ENCODE measurements at places on chromosomes 12 and 14. TPM values are rescaled to one million over a fixed set of nuclear protein-coding genes. Genes with fewer than 3 reads are reported as not detected.

DNA sequence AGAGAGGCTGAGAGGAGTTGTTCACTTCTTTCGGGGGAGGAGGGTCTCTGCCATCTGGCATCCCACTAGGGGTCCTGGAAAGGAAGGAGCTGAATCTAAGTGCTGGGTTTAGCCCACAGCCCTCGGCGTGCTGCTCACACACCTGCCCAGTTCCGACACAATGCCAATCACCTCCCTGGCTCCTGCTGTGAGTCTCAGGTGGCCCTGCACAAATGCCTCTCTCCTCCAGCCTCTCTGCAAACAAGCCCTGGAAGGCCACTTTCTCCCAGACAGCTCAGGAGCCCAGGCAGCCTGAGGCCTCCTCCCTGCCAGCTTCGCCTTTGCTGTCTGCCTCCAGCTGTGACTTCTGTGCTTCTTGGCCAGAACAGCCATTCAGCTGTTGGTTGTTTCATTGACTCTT, 51.2 kb downstream of the SMIM41 start:
- peak; percentile 36 for DNase-seq

Gene PAN2
- total RNA-seq, result 60.9 TPM

Gene LTA4H
- 96.4 TPM for total RNA-seq

DNA sequence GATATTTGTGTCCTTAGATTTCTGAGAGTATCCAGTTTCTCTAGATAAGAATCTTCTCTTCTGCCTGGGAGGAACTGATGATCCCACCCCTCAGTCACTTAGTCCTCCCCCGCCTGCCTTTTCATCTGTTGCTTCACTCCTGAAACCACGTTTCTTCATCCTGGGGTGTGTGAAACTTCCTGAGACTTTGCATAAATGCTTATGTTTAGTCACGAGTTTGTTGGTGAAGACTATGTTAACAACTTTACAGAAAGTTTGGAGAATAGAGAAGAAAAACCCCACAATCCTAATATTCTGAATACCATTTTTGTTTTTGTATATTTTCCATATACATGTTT, 33.2 kb downstream of the MARK3 start:
- no peak for DNase-seq

Gene SLCO1B1
- 0.09 TPM for total RNA-seq

DNA sequence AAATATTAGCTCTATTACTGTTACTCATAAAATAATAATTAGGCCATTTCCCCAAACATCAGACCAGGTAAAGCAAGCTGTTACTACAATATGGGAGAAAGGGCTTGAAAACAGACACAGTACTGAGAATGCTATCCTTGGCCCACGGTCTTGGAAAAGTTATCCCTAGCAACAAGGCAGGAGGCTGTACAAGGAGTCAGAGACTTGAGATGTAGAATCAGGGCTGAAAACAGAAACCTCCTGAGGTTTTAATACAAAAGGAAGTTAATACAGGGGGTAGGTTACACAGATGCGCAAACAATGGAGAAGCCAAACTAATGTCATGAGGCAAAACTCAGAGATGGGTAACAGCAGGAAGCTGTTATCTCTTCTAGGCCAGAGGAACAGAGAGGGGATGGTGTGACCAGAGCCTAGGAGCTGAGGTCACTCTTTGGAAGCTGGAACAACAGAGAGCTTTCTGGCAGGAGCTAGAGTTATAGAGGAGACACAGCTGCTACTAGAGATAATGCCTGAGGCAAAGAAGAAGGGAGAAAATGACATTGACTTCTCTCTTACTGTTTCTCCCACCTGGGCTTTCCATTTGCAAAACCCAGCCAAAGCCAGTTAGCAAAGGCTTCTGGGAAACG, 248.8 kb downstream of the SUDS3 start:
- DNase-seq, result no peak

DNA sequence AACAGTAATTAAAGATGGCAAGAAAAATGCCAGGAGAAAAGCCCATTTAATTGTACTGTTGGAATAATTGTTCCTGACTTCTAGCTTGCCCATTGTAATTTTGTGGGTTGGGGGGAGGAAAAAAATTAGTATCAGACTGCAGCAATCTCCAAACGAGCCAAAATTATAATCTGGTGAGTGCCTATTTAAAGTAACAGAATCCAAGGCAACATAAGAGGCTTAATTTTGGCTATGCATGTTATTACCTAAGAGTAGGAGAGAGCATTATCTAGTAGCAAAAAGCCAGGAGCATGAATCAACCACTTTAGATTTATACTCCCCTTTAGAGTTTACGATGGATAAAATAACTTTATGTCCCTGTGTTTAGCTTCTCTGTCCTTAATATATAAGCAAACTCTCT, 14.6 kb upstream of the DENND5B start:
- DNase-seq, result no peak

DNA sequence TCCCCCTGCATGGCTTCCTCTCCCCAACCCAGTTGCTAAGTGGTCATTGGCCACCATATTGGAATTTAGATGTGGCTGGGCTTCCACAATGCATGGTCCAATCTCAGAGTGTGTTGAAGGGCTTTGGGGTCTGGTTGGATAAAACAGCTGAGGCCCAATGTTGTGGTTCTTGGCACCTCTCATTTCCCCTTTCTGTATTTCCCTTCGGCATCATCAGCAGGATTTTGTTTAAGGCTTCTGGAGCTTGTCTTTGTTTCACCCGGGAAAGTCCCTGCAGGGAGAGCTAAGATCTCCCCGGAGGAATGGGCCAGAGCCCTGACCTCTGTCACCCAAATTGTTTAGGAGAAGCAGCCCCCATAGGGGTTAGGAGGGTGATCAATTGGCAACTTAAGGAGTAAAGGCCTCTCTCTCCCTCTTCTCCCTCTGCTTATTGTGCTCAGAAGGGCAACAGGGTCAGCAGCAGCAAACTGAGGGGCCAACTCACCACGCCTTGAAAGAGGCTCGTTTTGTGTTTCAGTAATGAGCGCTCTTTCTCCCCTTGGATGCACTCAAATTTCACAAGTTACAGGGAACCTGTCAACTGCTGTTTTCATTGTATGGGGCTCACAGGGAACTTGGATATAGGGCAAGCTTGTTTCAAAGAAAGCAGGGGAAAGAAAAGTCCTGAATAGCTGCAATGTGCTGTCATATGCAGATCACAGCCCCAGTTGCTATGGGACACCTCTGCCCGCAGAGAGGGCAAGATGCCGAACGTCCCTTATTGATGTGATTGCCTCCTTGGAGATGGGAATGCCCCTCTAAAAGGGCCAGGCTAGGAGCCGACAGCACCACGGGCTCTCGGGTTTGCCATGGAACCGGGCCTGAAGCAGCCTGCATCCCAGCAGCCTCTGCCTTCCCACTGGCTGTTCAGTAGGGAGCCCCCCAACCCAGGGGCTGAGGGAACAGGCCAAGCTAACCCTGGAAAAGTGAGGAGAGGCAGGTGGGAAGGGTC, 223.7 kb downstream of the ZFP36L1 start:
- DNase-seq, result no peak

- DNase-seq, result no peak
Observed at GRCh38 chr14:104512771-104513640, 66.6 kb upstream of the C14orf180 start.

Gene E2F7
- 7.7 TPM for total RNA-seq

Gene CD27
- total RNA-seq, result not detected

Gene HSPB8
- total RNA-seq, result 15.7 TPM

DNA sequence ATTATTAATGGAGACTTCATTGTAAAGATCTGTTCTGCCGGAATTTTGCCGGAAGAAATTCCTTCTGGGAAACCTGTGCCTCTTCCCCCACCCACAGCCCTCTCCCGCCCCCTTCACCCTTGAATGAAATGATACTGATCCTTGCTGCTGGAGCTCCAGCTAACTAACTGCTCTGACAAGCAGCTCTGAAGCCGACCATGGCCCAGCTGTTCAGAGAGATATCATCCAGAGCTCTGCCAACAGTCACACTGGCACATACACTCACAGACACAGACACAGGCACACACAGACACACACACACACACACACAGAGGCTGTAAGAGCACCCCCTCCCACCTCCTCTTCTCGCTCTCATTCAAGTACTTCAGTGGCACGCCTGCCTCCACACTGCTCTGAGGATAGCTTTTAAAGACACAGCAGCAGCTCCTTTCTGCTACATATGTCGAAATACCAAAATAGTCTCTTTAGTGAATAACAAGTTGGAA, 88.6 kb downstream of the R3HDM2 start:
- DNase-seq, result no peak

- no peak for DNase-seq
Observed at GRCh38 chr12:49537752-49538509, 899 bp upstream of the KCNH3 start.

Gene CCDC177
- total RNA-seq, result 0.24 TPM

Gene C14orf132
- 40.6 TPM for total RNA-seq

DNA sequence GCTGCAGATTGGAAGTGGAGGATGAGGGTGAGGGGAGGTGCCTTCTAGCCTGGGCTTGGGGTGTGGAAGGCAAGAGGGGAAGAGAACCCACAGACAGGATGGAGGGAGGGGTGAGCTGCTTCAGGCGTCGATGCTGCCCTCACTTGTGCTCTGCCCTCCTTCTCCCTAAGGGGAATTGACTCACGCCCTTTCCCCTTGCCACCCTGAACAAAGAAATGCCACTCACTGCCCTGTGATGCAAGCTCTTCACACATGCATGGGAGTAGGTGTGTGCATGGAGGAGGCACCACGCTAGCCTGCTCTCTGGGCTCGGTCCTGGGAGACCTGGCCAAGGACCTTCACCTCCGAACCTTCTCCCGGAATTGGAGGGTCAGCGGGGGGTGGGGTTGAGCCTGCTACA, 35.7 kb upstream of the PRMT8 start:
- no peak for DNase-seq

Gene KIF26A
- 20.0 TPM for total RNA-seq

Gene TRHDE
- 1.4 TPM for total RNA-seq

Gene COPZ1
- 145 TPM for total RNA-seq

- no peak for DNase-seq
Observed at GRCh38 chr12:130633771-130634170, 82.3 kb downstream of the RIMBP2 start.

Gene SPX
- total RNA-seq, result not detected

- DNase-seq, result no peak
Observed at GRCh38 chr14:20492486-20492885, 12.9 kb upstream of the RNASE10 start.

Gene CEP170B
- total RNA-seq, result 28.4 TPM

All from mesothelial cell of epicardium (in vitro differentiated cells).